ENCODE measurements at places on chromosomes 4 and X.

- DNase-seq = no peak
These were observed 95.5 kb downstream of the EIF4E start for GRCh38 chr4:98833384-98833783.

GRCh38 chr4:173343832-173344397, 9.8 kb upstream of the HMGB2 start:
- no peak for DNase-seq

GRCh38 chr4:88054901-88055300, 47.5 kb downstream of the PKD2 start:
- DNase-seq = no peak

- no peak for DNase-seq
These were observed 6.4 kb upstream of the ANTXR2 start for GRCh38 chr4:80079255-80079923.

- no peak for DNase-seq
These were observed 18.1 kb downstream of the OFD1 start for GRCh38 chrX:13752646-13753045.

GRCh38 chr4:40417941-40418340, 82.8 kb downstream of the CHRNA9 start:
- no peak for DNase-seq

All from left renal cortex interstitium (tissue), 4 donors.